ENCODE measurements at places on chromosomes 4 and X.

DNA sequence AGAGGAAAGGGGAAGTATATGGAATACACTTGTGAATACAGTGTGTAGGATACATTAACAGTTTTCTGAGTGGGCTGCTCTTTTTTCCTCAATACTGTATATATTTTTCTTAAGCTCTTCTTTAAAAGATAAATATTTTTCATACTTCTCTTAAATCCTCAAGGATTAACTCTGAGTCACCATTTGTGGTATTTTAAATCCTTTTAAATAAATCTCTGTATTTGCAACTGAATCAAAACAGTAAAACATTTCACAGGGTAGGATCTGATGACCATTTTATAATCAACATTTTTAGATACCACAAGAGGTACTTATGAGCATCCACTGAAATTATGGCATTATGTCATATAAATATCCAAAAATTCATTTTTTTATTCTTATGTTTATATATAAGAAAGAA is 87.6 kb downstream of the GAB1 start:
- DNase-seq, result no peak

DNA sequence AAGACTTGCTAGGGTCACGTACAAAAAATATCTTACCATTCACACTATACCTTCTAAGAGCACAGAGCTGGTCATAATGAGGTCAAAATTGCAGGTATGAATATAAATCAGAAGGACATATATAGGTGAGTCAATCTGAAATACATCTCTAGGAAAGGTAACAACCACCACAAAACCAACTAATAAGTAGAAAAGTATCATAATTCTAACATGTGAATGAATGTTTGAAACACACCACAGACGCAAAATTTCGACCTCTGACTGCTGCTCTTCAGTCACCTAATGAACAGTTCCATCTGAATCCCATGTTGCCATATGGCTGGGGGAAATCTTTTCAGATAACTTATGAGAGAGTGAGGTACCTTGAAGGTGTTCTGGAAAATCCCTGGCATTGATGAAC is 22.1 kb downstream of the STAP1 start:
- no peak for DNase-seq

DNA sequence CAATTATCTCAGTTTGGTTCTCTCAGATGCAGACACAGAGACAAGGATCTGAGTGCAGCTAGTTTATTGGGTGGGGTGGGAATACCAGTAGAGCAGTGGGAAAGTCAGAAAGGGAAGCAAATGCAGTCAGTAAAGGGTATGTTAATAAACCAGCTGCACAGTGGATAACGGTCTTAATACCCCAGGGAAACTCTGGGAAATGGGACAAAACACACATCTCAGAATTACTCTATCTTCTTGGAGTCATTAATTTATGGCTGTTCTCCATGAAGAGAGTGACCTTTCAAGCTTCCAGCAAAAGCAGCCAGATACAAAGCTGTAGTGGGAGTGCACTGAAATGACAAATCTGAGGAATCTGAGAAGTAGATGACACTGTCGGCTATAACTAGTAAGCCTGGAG is 73.3 kb upstream of the NALF2 start:
- DNase-seq, result no peak

- DNase-seq, result no peak
These were observed 36.8 kb downstream of the SRPX2 start for GRCh38 chrX:100680756-100681155.

DNA sequence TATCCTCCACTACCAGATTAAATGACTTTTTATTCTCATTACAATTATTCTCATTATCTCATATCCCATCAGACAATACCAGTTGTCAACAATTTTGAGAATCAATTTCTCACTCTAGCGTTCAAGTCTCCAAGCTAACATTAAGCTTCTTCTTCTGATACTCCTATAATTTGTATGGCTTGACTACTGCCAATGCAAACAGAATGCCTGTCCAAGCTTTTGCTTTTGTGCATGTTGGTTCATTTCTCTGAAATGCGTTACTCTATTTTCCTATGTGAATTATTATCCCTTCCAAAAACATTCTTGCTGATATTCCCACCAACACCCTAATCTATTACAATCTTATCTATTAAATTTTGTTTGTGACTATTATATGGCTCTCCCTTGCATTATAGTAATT is 1602.3 kb downstream of the C4orf33 start:
- no peak for DNase-seq

GRCh38 chr4:185638093-185638492 is 102.8 kb upstream of the PDLIM3 start:
- DNase-seq, result no peak

GRCh38 chr4:21544415-21544814 is 404.2 kb downstream of the KCNIP4 start:
- no peak for DNase-seq
